ENCODE measurements at places on chromosomes 4 and X. TPM values are rescaled to one million over a fixed set of nuclear protein-coding genes. Genes with fewer than 3 reads are reported as not detected.

GRCh38 chr4:61918987-61919386, 718.9 kb downstream of the ADGRL3 start:
- H3K27me3 ChIP-seq = peaks cover 21% of the 10 kb centered on the region
- H3K4me3 ChIP-seq = no peak overlapping the region
- DNase-seq = no peak
- H3K36me3 ChIP-seq = no peaks in the 10 kb centered on the region

DNA sequence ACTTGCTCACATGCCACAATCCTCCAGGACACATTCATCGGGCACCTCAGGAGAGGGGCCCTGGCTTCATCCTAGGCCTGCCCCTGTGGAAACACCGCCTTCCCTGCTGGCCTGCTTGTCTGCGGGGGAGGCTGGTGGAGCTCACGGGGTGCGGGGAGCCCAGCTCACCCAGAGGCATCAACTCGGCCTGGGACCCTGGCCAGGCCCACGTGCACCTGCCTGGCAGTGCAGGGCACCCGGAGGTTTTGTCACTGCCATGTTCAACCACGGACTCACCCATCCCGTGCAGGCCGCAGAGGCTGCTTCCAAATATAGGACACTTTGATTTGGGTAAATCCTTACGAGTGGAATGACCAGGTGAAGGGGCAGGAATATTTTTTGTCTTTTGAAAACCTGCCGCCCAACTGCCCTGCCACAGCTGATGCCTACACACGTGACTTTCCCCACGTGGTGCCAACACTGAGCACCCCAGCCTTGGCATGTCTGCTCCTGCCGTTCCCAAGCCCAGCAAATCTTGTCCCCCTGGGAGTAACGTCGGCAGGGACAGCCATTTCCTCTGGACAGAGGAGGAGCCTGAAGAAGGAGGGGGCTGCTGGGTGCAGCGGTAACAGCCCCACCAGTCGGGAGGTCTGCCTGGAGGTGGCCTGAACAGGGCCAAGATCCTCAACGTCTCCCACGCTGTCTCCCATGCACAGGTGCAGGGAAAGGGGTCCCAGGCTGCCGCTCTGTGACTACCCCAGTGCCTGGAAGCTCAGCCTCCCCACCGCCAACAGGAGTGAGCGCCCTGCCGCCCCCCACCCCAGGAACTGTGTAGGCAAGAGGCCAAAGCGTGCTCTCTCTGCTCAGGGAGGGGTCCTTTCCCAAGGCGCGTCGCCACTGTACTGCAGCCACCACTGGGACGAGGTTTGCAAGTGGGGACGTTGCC, 8.5 kb downstream of the MXD4 start:
- H3K27me3 ChIP-seq = no peaks in the 10 kb centered on the region
- peak; percentile 7 for DNase-seq
- peak overlapping the region; percentile 66 for H3K27ac ChIP-seq
- no peaks in the 10 kb centered on the region for H3K36me3 ChIP-seq

- no peaks in the 10 kb centered on the region for H3K4me1 ChIP-seq
- H3K27me3 ChIP-seq = no peaks in the 10 kb centered on the region
- no peak overlapping the region for H3K27ac ChIP-seq
- H3K36me3 ChIP-seq = no peaks in the 10 kb centered on the region
- H3K4me3 ChIP-seq = no peak overlapping the region
Observed at GRCh38 chrX:107396783-107397182, 52.7 kb upstream of the FRMPD3 start.

DNA sequence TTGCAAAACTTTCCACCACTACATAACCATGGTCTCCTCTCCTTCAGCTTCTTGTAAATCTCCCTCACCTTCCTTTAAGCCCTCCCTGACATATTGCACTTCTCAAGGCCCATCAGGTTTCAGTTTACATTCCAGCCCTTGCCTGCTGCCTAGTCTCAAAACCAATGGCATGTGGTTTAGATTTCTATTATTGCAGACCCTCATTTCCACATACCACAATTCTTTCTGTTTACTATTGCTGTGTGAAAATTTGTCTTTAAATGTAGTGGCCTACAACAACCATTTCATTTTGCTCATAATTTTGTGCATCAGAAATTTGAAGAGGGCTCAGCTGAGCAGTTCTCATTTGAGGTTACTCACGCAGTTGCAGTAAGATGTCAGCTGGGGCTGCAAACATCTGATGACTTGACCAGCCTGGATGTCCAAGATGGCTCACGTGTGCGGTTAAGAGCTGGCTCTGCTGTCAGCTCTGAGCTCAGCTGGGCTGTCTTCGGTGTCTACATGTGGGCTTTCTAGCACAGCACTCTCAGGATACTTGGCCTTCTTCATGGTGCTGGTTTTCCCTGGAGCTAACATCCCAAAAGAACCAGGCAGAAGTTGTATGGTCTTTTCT, 29.9 kb upstream of the SOD3 start:
- DNase-seq = no peak
- no peak overlapping the region for H3K4me3 ChIP-seq
- H3K4me1 ChIP-seq = peaks cover 15% of the 10 kb centered on the region
- no peaks in the 10 kb centered on the region for H3K27me3 ChIP-seq
- no peaks in the 10 kb centered on the region for H3K36me3 ChIP-seq

GRCh38 chr4:110107866-110108265, 90.5 kb downstream of the ELOVL6 start:
- peaks cover 71% of the 10 kb centered on the region for H3K4me1 ChIP-seq
- H3K27ac ChIP-seq = no peak overlapping the region
- H3K36me3 ChIP-seq = peaks cover 27% of the 10 kb centered on the region
- H3K27me3 ChIP-seq = no peaks in the 10 kb centered on the region
- DNase-seq = no peak

DNA sequence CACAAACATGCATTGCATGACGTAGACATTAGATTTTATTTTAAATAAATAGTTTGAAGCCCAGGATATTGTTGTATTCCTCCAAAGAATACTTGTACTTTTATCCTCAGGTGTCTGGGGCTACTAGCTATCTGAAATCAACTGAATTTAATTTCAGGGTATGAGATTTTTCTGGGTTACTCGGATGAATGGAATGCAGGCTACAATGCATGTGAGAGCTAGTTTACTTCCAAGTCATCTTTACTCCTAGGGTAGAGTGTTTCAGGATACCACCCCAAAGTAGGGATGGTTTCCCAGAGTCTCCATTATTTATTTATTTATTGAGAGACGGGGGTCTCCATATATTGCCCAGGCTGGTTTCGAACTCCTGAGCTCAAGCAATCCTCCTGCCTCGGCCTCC, 66.4 kb downstream of the HPRT1 start:
- H3K4me1 ChIP-seq = peaks cover 11% of the 10 kb centered on the region
- H3K4me3 ChIP-seq = no peak overlapping the region
- no peak for DNase-seq
- H3K27ac ChIP-seq = no peak overlapping the region

GRCh38 chrX:4173743-4174142, 460.3 kb upstream of the PRKX start:
- no peak overlapping the region for H3K27ac ChIP-seq
- peaks cover 2% of the 10 kb centered on the region for H3K36me3 ChIP-seq
- no peaks in the 10 kb centered on the region for H3K27me3 ChIP-seq
- no peaks in the 10 kb centered on the region for H3K4me1 ChIP-seq
- no peak overlapping the region for H3K4me3 ChIP-seq

DNA sequence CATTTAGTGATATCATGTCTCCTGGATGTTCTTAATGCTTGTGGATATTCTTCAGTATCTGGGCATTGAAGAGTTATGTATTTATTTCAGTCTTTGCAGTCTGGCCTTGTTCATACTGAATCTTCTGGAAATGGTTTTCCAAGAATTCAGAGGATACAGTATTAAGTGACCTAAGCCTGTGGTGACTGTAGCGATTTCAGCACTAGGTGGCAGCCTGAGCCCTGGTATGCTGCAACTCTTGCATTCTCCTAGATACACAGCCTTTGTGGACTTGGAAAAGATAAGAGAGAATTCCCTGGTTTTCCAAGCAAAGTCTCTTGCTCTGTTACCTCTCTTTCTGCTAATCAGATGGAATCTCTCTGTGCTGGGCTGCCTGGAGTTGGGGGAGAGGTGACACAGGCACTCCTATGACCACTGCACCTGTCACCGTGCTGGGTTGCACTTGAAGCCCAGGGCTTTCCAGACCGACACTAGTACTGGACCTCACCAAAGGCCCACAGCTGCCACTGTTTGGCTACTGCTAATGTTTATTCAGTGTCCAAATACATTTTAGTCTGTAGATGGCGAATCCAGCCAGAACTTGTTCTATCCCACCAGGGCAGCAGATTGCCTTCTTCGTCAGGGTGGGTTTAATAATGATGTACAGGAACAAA, 19.3 kb upstream of the SPIN2A start:
- no peak overlapping the region for H3K27ac ChIP-seq
- peaks cover 36% of the 10 kb centered on the region for H3K36me3 ChIP-seq
- H3K27me3 ChIP-seq = no peaks in the 10 kb centered on the region

The TADA2B gene
- 14.3 TPM for total RNA-seq

The NSG1 gene
- 22.3 TPM for total RNA-seq

The REPS2 gene
- 3.5 TPM for total RNA-seq
